ENCODE measurements at places on chromosomes 11 and 22.

GRCh38 chr11:10320736-10321465 is 16.0 kb downstream of the ADM start:
- no peak for DNase-seq

- peak; percentile 7 for DNase-seq
Measured at GRCh38 chr11:32870676-32871075, 21.9 kb upstream of the QSER1 start.

DNA sequence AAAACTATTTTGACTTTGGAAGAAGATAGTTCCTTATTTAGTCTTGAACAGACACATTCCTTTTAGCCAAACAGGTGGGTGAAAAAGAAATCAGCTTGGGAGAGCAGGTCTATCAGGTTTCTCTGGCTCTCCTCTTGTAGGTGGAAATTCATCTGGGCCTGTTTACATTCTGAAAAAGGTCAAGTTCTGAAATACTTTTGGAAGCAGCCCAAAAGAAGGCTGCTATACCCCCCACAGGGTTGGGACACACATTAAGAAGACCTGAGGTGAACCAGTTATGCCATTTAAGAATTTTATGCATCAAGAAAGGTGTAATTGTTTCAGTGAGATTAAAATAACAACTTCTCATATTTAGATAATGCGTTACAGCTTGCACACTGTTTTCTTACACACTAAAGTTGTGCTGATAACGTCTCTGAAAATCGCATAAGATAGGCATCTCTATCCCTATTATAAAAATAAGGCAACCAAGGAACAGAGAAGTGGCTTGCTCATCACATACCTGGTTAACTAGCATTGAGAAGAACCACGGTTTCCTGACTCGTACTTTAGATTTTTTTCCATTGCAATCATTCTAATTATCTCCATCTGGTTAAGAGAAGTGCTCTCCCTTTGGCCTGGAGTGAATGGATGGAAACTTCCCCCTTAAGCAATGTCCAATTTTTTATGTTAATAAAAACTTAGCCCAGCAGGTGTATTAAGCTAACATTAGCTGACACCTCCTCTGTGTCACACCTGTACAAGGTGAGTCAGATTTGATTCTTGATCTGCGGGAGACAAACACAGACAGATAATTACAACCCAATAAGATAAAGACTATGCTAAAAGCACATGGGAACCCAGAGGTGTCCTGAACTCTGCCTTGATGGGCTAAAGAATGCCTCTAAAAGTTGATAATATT is 60.5 kb upstream of the UCP3 start:
- DNase-seq = no peak

DNA sequence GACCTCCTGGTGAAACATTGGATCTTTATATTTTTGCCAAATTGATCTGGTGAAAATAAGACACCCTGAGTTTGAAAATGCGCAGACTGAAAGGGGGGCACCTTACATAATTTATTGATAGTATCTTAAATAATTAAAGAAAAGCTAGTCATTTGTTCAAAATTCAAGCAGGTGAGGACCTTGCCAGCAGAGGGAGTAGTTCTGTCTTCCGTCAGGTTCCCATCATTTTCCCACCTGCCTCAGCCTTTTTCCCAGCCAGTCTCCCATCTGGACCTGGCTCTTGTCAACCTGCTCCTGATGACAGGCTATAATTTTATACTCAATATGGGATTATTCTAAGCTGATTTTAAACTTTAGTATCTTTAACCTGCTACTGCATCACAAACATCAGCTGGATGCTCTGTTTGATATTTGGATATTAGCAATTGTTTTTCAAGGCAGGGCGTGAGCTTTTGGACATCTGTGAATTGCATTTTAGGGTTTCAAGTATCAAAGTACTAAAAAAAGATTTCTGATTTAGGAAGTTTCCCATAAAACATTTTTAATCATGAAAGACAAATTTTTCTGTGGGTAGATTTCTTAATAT is 132.0 kb downstream of the ELP4 start:
- no peak for DNase-seq

GRCh38 chr11:133824593-133824992 is 20.7 kb downstream of the SPATA19 start:
- no peak for DNase-seq

- peak; percentile 17 for DNase-seq
Measured at GRCh38 chr11:31106968-31107576, 262.5 kb downstream of the DCDC1 start.

- no peak for DNase-seq
Measured at GRCh38 chr11:79458709-79459108, 17.9 kb upstream of the TENM4 start.

GRCh38 chr22:17938484-17938924 is 85.9 kb downstream of the MICAL3 start:
- no peak for DNase-seq

DNA sequence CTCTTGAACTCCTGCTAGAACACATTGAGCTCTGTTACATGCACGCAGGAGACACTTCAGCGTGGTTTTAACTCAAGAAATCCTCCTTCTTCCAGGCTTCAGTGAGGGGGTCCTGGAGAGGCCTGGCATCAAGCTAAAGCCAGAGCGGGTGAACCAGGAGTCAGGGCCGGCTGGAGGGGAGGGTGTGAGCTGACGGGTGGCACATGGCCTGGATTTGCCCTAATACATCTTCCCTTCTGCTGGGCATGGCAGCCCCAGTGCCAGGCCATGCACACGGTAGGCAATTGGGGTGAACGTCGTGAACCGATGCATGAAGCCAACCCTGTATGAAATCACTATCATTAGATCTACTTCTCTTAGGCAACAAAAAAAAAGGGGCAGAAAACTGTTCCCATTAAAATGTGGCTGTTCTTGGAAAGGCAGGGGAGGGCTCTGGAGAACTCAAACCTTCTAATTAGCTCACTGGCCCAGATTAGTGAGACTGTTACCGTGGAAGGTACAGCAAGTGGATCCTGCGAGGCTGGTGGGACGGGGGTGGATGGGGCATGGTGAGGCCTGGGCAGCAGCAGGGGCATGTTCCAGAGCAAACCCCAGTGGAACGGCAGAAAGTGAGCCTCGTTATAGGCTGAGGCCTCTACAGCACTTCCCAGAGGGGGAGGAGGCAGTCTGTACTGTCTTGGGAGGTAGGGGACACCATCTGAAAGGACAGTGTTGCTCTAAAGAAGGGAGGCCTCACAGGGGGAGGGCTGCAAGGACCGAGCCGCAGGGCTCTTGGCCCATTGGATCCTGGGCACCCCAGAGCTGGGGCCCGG is 10.6 kb downstream of the IFT27 start:
- DNase-seq = no peak

GRCh38 chr22:42470366-42471082 is 38.3 kb upstream of the NFAM1 start:
- no peak for DNase-seq

DNA sequence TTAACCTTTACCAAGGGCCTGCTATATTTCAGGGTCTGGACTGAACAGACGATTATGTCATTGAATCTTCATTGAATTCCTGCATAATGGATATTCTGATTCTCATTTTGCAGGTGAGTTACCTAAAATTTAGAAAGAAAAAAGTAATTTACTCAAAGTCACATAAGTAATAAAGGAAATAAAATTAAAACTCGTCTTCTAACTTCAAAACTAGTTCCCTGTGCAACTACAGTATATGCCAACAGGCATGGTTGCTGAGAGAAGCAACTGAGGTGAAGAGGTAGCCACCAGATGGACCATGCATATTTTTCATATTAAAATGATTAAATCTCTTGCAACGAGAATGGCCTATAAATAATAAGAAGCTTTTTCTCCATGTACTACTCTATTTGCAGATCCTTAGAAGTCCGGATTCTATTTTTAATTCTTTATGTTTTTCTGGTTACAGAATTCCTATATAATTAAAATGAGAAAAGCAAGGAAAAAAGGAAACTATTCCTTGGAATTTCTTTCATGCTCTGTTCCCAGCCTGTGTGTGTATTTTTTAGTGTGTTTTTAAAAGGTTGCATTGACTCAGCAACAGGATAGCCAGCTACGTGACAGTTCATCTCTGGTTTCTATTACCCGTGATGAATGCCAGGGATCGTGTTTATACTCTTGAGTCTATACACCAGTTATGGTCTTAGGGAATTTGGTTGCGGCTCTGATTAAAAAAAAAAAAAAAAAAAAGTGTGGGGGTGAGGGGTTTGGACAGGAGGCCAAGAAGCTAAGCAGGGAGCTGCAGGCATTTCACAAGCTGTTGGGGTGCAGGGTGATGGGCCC is 186.8 kb downstream of the ETS1 start:
- DNase-seq = no peak

- no peak for DNase-seq
Measured at GRCh38 chr11:64266339-64266738, 15.0 kb downstream of the PLCB3 start.

GRCh38 chr11:114281388-114281956 is 14.7 kb upstream of the NNMT start:
- DNase-seq = no peak

- no peak for DNase-seq
Measured at GRCh38 chr22:19886605-19887255, 32.1 kb upstream of the GNB1L start.

- DNase-seq = no peak
Measured at GRCh38 chr11:120208001-120208441, 2.8 kb upstream of the OAF start.

DNA sequence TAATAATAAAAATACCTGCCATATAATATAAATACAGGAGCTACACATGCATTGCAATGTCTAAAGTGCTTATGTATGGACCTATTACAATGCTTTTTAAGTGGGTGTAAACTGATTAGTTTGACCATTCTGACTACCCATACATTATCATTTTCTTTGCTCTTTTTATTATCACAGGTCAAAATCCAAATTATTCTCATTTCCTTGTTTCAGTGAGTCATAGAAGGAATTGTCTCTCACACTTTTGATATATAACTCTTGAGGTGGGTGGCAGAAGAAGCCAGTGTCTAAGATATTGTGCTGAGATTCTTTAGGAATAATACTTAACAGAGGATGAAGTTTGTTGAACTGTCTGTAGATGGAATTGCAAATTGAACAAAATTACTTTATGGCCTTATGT is 35.6 kb downstream of the GAS2 start:
- no peak for DNase-seq

- DNase-seq = no peak
Measured at GRCh38 chr11:130849215-130849568, 67.1 kb downstream of the SNX19 start.

- no peak for DNase-seq
Measured at GRCh38 chr22:37420686-37421467, 6.4 kb downstream of the ELFN2 start.

DNA sequence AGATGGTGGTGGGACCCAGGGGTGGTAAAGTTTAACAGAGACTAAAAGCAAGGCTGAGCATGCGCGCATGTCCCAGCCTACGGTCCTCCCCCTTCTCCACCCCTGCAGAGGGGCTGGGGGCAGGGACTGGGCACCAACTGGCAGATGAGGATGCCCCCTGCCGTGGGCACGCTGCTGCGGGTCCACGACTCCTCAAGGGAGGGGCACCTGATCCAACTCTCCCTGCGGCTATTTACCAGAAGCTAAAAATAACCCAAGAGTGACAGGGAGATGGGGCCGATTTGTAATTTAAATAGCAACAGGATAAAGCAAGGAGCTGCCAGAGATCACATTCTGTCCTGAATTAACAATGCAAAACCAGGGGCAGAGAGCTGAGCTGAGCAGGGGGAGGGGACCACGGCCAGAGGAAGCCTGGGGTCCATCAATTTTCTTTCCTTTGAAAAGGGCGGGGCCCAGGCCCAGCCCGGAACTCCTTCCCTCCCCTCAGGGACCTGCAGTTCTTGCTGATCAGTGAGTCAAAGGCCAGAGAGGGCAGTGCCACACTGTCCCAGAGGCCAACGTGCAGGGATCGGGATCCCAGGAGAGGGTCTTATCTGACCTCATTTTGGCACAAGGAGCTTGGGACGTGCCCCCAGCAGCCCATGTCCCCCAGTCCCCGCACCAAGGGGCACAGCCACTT is 8.1 kb upstream of the DGKZ start:
- DNase-seq = no peak

GRCh38 chr11:71542879-71543777 is 5.1 kb upstream of the KRTAP5-9 start:
- DNase-seq = no peak

DNA sequence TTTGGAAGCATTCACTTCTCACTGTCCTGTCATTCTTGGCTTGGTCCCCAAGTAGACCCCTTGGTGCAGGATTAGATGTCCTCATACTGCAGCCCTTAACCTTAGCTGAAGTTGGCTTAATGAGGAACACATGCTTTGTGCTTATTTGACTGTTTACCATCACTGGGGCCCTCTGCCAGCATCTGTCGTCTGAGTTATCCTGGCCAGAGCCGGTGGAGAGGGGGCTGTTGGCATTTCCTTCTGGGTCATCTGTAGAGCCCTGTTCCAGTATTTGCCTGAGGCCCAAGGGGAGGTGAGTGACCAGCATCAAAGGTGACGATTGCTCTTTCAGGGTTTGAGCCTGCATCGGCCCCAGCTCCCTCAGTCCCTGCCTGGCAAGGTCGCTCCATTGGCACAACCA is 126.4 kb upstream of the RASSF10 start:
- DNase-seq = no peak

DNA sequence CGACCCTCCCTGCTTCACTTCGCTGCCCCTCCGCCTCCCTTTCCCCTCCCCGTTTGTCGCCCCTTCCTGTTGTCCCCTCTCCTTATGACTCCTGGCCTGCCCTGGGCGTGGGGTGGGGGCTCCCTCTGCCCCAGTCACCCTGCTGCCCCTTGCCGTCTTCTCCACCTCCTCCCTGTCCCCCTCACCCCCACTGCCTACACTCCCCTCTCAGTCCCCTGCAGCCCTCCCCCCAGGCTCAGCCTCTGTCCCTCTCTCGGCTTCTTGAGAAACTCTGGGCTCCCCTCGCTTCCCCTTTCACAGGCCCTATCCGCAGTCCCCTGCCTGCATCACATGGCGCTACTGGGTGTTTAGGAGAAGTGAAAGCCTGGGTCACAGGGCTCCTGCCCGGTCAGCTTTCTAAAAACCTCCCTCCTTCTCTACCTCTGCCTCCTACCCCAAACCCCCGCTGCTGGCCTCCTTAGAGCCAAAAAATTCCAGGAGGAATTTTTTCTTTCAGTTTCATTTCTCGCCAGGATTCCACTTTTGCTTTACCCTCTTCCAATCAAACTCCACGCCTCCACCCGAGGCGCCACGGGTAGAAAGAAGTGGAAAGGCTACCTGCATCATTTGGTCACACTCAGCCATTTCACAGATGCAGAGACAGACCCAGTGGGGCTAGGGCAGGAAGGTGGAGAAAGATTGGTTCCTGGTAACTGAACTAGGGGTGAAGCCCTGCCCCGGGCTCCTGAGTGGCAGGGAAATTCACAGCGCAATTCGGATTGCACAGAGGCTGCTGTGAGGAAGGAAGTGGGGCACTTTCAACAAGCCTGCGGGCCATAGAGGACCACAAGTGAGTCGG is at the start of gene SLC15A3:
TSS of gene SLC15A3 (minus strand) at position 273 of the 838 bp plus-strand sequence. CDS start 625 bp downstream, outside the sequence.
- peak; percentile 74 for DNase-seq

DNA sequence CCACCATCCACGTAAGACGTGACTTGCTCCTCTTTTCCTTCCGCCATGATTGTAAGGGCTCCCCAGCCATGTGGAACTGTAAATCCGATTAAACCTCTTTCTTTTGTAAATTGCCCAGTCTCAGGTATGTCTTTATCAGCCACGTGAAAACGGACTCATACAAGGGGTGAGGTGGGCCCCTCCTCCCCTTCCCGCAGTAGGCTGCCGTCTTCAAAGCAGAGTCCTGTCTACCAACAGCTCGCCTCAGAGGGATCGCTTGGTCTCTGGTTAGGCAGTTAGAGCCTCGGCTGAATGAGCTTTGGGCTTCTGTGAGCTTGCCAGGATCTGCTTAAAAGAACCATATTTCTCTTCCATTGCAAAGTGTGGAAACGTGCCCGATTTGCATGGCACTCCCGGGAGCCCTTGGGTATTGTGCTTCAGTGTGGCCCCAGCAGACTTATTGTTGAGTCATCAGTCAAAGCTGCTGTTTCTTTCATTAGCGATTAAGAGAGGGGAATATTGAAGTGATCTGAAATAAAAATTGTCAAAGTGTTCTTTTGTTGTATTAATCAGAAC is 338.3 kb downstream of the TBC1D22A start:
- DNase-seq = no peak
